Cardiac fibroblast (primary cell): ENCODE measurements at places on chromosomes 3 and 15.

DNA sequence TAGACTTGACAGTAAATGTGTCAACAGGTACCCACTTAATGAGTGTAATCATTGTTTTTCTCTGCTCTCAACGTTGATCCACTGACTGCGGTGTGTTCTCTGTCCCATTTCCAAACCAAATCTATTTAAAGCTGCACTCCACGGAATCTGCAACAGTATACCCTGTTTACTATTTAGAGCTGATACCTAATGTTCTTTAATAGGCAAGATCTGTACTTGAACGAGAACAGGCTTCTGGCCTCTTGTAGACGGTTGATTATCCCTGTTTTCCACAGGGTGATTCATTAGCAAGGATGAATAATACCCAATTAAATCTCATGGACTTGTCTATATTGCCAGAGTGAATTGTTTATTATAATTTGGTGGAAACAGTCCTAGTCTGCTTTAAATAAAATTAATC lies 189.9 kb downstream of the LPP start:
- no peak for DNase-seq

GRCh38 chr3:33131331-33132018 lies 17.7 kb downstream of the CRTAP start:
- peak; percentile 85 for DNase-seq

DNA sequence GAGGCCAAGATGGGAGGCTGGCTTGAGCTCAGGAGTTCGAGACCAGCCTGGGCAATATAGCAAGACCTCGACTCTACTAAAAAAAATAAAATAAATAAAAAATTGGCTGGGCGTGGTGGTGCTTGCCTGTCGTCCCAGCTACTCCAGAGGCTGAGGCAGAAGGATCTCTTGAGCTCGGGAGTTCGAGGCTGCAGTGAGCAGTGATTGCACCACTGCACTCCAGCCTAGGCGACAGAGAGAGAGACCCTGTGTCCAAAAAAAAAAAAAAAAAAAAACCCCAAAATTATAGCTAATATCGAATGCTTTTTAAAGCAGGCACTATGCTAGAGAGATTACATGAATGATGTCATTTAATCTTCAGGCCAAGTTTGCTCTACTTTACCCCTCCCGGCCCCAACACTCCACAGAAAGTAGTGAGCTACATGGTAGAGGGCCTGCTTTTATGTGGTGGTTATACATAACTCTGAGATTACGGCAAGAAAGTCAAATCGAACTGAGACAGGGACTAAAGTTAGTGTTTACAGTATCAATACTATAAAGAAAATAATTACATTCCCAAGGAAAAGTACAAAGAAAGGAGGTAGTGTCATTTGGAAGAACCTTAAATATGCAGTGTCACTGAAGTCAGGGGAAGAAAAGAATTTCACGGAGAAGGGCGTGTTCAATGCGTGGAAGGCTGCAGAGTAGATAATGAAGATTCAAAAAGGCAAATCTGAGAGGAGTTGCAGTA lies 1.1 kb downstream of the ADPGK start:
- DNase-seq = peak; percentile 14

DNA sequence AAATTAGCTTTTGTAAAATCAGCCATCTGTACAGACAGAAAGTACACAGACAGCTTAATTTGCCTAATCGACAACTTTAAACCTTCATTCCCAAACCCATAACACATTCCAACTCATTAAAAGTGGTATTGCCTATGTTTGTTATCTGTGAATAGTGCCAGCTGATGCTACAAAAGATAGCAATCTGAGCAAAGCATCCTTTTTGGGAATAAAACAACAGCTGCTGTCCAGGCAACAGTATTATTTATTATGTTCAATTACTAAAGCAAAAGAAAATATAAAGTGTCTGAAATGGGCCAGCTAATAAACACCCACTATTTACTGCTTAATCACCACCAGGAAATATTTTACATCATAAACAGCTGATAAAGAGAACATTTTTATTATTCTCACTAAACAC lies 134.8 kb upstream of the ABI3BP start:
- no peak for DNase-seq

DNA sequence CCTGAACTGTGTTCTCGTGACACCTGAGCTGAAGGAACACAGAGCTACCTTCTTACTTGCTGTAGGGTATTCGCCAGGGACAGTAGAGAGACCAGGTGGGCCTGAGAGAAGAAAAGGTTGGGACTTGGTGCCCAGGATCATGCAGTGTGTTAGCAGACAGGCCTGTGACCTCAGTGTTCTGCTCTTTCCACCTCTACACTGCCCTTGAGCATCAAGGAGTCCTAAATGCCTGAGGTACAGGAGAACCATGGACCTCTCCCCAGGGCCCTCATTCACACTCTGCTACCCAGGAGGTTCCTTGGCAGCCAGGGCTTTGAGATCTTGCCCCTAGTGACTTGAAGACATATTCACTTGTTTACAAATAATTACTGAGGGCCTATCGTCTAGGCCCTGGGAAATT lies 22.2 kb upstream of the JMJD7 start:
- no peak for DNase-seq

GRCh38 chr3:13727890-13728289 lies 152.0 kb downstream of the WNT7A start:
- no peak for DNase-seq

- DNase-seq = no peak
Observed at GRCh38 chr3:141330718-141331376, 37.5 kb upstream of the ZBTB38 start.

GRCh38 chr3:178915365-178915764 lies 156.2 kb downstream of the ZMAT3 start:
- no peak for DNase-seq
